Tibial nerve (tissue), 4 donors: ENCODE measurements at places on chromosomes 12 and 14.

DNA sequence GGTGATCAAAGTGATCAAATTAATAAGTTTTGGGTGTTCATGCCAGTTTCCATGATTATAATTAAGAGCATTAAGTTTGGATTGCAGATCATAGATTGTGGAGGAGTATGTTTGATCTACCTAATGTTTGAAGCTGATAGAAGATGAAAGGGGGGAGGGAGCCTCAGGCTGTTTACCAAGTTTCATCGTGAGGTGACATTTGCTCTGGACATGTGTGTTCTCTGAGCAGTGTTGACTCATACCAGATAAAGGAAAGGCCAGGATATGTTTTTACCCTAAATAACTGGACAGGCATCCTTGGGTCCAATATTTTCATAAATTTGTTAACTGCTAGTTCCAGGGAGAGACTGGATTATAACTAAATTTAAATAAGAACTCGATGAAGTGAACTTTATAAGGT lies 3.5 kb upstream of the SEL1L start:
- peaks cover 15% of the 10 kb centered on the region for H3K4me1 ChIP-seq
- H3K27ac ChIP-seq = no peak overlapping the region
- no peak for DNase-seq

GRCh38 chr14:41785696-41786095 lies 179.0 kb downstream of the LRFN5 start:
- no peaks in the 10 kb centered on the region for H3K4me1 ChIP-seq
- DNase-seq = no peak
- no peak overlapping the region for H3K4me3 ChIP-seq
- no peaks in the 10 kb centered on the region for H3K36me3 ChIP-seq
- no peaks in the 10 kb centered on the region for H3K27me3 ChIP-seq

- no peak for DNase-seq
- H3K4me1 ChIP-seq = peaks cover 29% of the 10 kb centered on the region
- peak overlapping the region; percentile 79 for H3K27ac ChIP-seq
- no peaks in the 10 kb centered on the region for H3K36me3 ChIP-seq
- no peaks in the 10 kb centered on the region for H3K27me3 ChIP-seq
- H3K4me3 ChIP-seq = peak overlapping the region; percentile 63
Observed at GRCh38 chr14:102778338-102779083, 1.3 kb downstream of the TRAF3 start.

DNA sequence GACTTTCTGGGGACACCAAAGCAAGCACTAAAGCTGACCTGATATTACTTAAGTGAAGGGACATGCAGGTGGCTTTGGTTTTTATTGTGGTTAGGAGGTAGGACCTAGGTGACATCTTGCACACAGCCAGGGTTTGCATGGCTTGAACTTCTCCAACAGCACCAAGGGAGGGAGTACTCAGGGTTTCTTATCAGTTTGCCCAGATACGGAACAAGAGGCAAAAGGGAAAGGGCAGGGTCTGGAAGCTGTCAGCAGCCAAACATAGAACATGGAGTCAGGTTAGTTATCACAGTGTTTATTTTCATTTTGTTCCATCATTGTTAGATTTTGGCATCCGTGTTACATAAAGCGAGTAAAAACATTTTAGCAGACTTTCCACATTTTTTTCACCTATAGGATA lies 186.3 kb upstream of the CLEC14A start:
- H3K27ac ChIP-seq = no peak overlapping the region
- DNase-seq = no peak
- no peaks in the 10 kb centered on the region for H3K27me3 ChIP-seq
- no peaks in the 10 kb centered on the region for H3K4me1 ChIP-seq
- H3K4me3 ChIP-seq = no peak overlapping the region
- H3K36me3 ChIP-seq = no peaks in the 10 kb centered on the region

DNA sequence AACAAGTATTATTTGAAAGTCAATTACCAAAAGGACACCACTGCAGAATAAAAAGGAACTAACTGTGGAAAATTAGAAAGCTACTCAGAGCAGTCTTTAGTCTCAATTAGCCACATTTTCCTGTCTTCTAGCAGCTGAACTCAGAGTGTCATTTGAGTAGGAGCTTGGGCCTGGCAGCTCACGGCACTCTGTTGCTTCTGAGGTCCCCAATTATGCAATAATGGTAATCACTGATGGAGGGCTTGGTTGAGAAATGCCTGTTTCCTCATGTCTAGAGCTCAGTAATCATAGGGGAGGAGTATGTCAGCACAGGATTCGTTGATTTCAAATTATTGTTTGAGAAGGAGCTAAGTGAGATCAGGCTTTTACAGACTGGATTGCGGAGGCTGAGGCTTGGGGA lies 108.6 kb downstream of the VRK1 start:
- H3K27me3 ChIP-seq = no peaks in the 10 kb centered on the region
- no peaks in the 10 kb centered on the region for H3K36me3 ChIP-seq
- no peak for DNase-seq

GRCh38 chr14:75628816-75629215 lies 31.9 kb downstream of the ERG28 start:
- H3K4me1 ChIP-seq = peaks cover 22% of the 10 kb centered on the region
- DNase-seq = no peak
- H3K27ac ChIP-seq = no peak overlapping the region
- H3K27me3 ChIP-seq = no peaks in the 10 kb centered on the region
- no peak overlapping the region for H3K4me3 ChIP-seq

DNA sequence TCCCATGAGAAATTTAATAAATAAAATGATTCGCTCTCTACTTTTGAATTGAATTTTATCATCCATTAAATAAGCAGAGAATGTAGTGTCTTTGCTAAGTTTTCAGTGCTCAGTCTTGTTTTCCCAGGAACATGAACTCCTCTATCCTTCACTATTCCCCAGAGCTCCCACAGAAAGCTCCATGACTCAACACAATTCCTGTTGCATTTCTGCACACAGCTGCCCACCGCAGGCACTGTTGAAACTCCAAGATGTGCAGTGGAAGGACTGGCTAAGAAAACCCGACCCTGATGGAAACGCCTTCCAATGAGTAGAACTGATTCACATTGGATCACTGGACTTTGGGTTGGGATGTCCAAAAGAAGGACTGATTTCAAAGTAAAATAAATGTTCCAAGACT lies 202.4 kb upstream of the AMIGO2 start:
- H3K4me1 ChIP-seq = no peaks in the 10 kb centered on the region
- H3K4me3 ChIP-seq = no peak overlapping the region
- DNase-seq = no peak
- no peak overlapping the region for H3K27ac ChIP-seq
- no peaks in the 10 kb centered on the region for H3K27me3 ChIP-seq

DNA sequence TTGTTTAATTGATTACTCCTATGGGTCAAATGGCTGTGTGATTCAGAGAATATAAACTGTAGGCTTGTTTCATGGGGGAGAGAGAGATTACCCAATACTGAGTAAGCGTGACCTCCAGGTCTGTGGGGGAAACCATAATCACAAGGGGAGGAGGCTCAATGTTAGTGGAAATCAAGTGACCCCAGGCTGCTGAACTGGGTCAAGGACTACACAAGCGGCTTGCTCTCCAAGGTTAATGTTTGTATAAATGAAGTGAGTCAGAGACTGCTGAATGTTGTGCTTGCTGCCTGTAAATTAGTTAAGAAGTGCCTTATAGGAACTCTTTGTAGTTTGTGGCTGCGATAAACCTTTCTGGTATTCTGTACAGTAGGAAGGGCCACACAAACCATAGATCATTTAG lies 479.7 kb downstream of the AACS start:
- H3K27me3 ChIP-seq = no peaks in the 10 kb centered on the region
- no peaks in the 10 kb centered on the region for H3K4me1 ChIP-seq
- no peak for DNase-seq

DNA sequence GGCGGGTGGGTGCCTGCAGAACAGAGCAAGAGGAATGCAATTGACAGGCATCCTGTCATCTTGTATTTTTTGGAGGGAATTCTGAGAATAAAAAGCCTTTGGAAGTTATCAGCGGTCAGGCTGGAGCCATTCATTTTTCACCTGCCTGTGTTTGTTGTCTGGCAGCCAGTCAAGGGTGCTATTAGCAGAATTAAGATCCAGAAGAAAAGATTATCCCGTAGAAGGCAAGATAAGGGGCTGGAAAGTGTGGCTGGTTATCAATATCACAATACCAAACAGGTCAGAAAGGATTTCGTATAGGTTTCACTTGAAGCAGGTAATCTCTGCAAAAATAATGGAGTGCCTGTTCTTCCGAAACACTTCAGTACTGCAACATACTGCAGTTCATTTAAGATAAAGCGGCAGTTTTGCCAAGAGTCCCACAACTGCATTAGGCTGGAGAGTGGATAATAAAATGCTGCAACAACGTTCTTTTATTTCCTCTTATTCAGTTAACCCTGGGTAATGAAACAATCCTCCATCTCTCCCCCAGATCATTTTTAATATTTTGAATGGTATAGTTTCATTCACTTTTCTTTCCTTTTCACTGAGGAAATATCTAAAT lies 171.2 kb upstream of the CDKN3 start:
- DNase-seq = no peak
- H3K4me3 ChIP-seq = no peak overlapping the region
- no peaks in the 10 kb centered on the region for H3K27me3 ChIP-seq

DNA sequence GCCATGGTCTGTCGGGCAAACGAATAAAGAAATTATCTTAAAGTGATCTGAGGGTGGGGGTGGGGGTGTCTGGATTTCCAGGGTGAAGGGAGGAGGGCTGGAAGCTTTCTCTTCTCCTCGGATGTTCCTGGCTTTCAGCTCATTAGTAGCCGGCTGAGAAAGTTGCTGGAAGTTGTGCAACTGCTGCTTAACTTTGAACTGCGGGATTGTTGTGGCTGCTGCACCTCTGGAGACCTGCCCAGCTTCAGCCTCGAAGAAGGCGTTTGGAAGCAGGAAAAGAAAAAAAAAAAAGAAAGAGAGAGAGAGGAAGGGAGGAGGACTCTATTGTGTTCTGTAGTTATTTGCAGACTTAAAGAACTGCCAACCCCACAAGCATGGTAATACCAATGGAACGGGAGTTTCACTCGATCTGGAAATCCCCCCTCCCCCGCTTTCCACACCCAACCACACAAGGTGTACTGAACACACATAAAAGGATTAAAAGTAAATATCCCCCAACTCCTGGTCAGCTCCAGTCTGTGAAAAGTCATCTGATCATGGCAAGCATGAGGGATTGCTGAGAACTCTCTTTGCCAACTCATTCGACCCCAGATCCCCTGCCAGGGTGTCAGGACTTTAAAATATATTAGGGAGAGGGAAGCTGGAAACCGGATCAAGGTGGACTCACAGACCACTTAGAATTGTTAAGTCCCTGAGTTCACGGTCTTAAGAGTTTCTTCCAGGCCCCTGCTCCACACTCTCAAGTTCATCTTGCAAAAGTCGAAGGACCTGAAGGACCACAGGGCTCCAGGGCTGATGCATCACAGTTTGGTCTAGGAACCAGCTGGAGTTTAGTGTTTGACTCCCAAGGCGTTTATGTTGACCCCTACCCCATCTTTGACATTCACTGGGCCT lies at the start of gene RASSF9:
TSS of gene RASSF9 (minus strand) at position 213 of the 894 bp plus-strand sequence. CDS start at position 5, 208 bp downstream.
- H3K27ac ChIP-seq = peak within 1 kb of the TSS; percentile 76
- peak; percentile 23 for DNase-seq
- H3K36me3 ChIP-seq = no peaks in the 10 kb centered on the region

DNA sequence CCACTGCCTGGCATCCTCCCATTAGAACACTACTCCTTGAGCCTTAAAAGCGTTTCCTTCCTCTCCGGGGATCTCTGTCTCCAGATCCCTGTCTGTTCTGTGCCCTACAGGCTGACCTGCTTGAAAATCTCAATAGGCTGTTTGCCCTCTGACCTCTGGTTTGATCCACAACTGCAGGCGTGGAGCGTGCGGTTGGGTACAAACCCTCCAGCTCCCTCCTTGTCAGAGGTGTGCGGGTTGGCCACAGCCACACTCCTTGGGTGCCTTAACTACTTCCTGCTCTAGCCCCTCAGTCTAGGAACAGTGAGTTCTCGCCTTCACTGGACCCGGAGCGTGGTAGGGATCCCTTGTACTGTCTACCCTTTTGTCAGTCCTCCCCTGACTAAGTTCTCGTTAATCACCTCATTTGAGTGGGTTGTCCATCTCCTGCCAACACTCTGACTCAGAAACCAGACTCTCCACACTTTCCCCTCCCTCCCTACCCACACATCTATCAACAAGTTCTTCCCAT lies 33.1 kb downstream of the CMKLR1 start:
- DNase-seq = no peak
- H3K36me3 ChIP-seq = no peaks in the 10 kb centered on the region
- peak overlapping the region; percentile 84 for H3K27ac ChIP-seq
- H3K4me3 ChIP-seq = no peak overlapping the region
- H3K4me1 ChIP-seq = peaks cover 35% of the 10 kb centered on the region

GRCh38 chr14:22819151-22819988 lies 4.1 kb upstream of the SLC7A7 start:
- H3K27ac ChIP-seq = peak overlapping the region; percentile 60
- peak; percentile 51 for DNase-seq
- H3K4me3 ChIP-seq = peak overlapping the region; percentile 45
- no peaks in the 10 kb centered on the region for H3K27me3 ChIP-seq
- H3K36me3 ChIP-seq = no peaks in the 10 kb centered on the region
- peaks cover 20% of the 10 kb centered on the region for H3K4me1 ChIP-seq
